T-cell (primary cell): ENCODE measurements at places on chromosomes 4 and X. TPM values are rescaled to one million over a fixed set of nuclear protein-coding genes. Genes with fewer than 3 reads are reported as not detected.

The CXCL9 gene
- total RNA-seq: not detected

DNA sequence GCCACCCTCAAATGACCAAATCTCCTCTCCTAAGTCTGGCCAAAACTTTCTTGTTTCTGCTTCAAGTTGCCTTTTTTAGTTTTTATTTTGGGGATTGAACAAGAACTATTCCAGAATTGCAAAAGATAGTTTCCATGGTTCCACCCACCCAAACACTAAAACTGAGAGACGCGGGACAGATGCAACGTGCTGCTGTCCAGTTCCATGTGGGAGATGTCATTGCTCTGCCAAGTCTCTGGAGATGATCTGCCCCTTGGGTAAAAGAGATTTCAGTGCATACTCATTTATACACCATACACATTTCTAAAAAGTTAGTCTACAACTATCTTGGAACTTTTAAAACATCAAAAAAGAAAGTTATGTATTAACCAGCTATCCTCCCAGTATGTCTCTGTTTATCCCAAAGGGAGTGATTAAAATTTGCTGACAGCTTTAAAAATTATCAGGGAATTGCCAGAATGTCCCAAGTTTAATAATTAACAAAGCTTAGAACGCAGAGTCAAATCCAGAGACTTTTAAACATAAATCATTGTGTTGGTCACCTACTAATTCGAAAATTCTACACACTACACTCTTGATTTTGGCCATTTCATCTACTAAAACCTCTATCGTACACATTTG is 3.2 kb downstream of the MAOB start:
- no peak overlapping the region for H3K27ac ChIP-seq
- no peak for DNase-seq
- H3K27me3 ChIP-seq: peaks cover 3% of the 10 kb centered on the region
- no peaks in the 10 kb centered on the region for H3K36me3 ChIP-seq
- H3K4me3 ChIP-seq: no peak overlapping the region

The EVC2 gene
- 1.1 TPM for total RNA-seq

- H3K27me3 ChIP-seq: no peaks in the 10 kb centered on the region
- H3K4me1 ChIP-seq: no peaks in the 10 kb centered on the region
- no peak overlapping the region for H3K4me3 ChIP-seq
- DNase-seq: no peak
Observed at GRCh38 chr4:102139932-102140331, 205.3 kb downstream of the SLC39A8 start.

DNA sequence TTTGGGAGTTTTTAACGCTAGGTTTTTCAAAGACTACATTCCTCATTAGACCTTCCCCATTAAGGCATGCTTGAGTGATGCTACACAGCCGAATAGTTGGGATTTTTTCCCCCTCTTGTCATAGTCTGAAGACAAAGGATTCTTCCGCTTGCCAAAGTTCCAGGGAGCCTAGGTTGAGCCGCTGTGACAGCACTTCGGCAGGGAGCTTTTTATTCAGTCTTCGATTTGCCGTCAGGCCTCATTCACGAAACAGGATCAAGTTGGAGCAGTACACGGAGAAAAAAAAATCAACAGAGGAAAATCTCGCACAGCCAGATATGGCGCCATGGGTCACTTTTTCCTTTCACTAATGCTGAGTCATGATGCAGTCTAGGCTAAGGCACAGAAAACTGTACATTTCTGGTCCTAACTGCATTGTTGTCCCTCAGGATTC is 24.3 kb downstream of the SHROOM3 start:
- DNase-seq: no peak
- no peak overlapping the region for H3K27ac ChIP-seq
- H3K36me3 ChIP-seq: no peaks in the 10 kb centered on the region
- H3K4me3 ChIP-seq: no peak overlapping the region

The MAGEA6 gene
- not detected for total RNA-seq

The SOWAHD gene
- 2.1 TPM for total RNA-seq
